ENCODE measurements at places on chromosomes 1 and 21.

- no peak for DNase-seq
These were observed 4.6 kb upstream of the PRDM16 start for GRCh38 chr1:3064296-3064850.

- no peak for DNase-seq
These were observed 345.1 kb upstream of the SNX7 start for GRCh38 chr1:98316286-98316905.

- no peak for DNase-seq
These were observed 49.2 kb downstream of the MRPL39 start for GRCh38 chr21:25558123-25558522.

GRCh38 chr21:33362044-33362555 is 37.3 kb downstream of the IFNAR1 start:
- peak; percentile 38 for DNase-seq

GRCh38 chr1:34871443-34872132 is 12.0 kb upstream of the SMIM12 start:
- no peak for DNase-seq

- DNase-seq, result no peak
These were observed 69.1 kb downstream of the BCAR3 start for GRCh38 chr1:93612510-93612909.

- no peak for DNase-seq
These were observed 21.9 kb upstream of the NEK2 start for GRCh38 chr1:211697356-211697755.

DNA sequence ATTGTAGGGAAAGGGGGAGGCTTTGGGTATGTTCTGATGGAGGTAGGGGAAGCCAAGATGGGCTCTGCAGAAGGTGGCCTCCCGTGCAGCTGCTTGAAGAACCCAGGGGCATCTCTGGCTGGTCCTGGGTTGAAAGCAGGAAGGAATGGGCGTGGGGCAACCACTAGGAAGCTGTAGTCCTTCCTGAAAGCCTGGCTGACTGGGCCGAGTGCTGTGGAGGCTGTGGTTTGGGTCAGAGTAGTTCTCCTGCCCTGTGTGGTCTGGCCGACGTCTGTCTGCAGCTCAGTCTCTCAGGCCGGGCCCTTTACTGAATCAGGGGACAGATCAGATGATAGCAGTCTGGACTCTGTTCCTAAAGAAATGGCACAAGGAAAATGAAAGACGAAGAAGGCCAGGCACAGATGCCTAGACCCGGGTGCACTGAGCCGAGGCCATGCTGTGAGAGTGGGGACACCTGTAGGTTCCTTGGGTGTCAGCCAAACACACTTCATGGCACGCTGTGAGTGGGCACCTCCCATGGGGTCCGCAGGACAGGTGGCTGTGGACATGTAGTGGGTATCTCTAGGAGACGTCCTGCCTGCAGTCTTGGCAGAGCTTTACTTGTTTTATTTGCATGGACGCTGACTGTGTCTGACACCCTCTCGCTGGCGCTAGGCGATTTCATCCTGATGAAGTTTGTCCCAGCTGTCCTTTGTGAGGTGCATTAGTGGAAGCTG is 87.0 kb downstream of the POFUT2 start:
- no peak for DNase-seq

GRCh38 chr1:93735722-93736121 is 54.1 kb upstream of the BCAR3 start:
- no peak for DNase-seq

GRCh38 chr1:55378582-55378981 is 163.4 kb upstream of the USP24 start:
- DNase-seq, result no peak
